ENCODE measurements at places on chromosomes 3 and 15. TPM values are rescaled to one million over a fixed set of nuclear protein-coding genes. Genes with fewer than 3 reads are reported as not detected.

- DNase-seq, result no peak
Observed at GRCh38 chr15:48622237-48622636, 23.3 kb downstream of the FBN1 start.

Gene ROPN1
- 0.41 TPM for total RNA-seq

- DNase-seq, result no peak
Observed at GRCh38 chr3:113287111-113287802, 75.9 kb downstream of the BOC start.

Gene SPINT1
- 324 TPM for total RNA-seq

GRCh38 chr3:151047636-151048035 is 37.8 kb upstream of the MED12L start:
- no peak for DNase-seq

GRCh38 chr3:56688191-56688590 is 5.1 kb upstream of the TASOR start:
- no peak for DNase-seq

- no peak for DNase-seq
Observed at GRCh38 chr3:194588236-194588635, 45.0 kb downstream of the TMEM44 start.

Gene CD96
- total RNA-seq, result 5.4 TPM

GRCh38 chr15:79943820-79944219 is 27.2 kb downstream of the BCL2A1 start:
- DNase-seq, result no peak

DNA sequence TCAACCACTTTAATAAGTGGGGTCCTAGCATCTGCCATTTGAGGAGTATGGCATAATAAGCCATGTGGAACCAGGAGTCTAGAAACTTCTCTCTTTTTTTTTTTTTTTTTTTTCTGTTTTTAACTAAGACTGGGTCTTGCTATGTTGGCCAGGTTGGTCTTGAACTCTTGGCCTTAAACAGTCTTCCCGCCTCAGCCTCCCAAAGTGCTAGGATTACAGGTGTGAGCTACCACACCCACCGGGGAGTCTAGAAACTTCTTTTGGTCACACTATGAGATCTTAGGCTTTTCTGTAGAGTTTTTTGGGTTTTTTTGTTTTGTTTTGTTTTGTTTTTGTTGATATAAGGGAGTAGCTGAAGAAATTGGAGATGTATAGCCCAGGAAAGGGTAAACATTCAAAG is 52.9 kb downstream of the ZBTB38 start:
- DNase-seq, result no peak

Gene AADACL2
- total RNA-seq, result not detected

DNA sequence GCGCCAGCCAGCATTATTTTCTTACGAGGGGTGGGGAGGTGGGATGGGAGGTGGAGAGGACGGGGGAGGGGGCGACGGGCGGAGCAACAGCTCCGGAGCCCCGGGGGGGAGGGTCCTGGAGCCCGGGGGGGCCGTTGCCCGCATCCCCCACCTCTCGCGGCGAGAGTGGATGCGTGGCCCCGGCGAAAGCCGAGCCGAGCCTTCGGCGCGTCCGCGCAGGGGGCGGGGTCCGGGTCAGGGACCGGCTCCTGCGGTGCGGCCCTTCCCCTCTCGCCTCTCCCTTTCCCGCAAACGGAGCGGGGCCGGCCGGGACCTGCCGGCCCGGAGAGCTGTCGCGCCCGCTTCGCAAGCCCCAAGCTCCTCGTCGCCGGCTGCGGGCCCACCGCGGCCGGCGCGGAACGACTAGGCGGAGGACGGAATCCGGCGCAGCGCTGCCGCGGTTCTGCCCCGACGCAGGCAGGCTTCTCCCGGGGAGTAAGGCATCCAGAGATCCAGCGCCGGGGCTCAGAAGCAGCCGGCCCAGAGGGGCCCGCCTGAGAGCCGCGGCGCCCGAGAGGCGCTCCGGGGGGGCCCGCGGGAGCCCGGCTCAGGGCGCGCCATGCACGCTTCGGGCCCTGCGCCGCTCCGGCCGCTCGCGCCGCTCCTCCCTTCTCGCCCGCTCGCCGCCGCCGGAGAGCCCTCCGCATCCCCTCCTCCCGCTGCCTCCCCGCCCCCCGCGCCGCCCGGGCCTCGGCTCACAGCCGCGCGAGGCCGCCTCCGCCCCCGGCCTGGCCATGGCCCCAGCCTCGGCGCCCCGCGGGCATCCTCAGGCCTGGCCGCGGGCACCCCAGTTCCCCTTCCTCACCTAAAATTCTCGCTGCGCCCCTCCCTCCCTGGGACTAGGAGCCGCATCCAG is 459 bp upstream of the ADCY5 start:
- no peak for DNase-seq

Gene MKRN3
- total RNA-seq, result 0.61 TPM

Gene MEGF11
- 0.12 TPM for total RNA-seq

GRCh38 chr3:53956586-53956985 is 64.9 kb upstream of the SELENOK start:
- DNase-seq, result no peak

Gene BLM
- total RNA-seq, result 4.1 TPM

DNA sequence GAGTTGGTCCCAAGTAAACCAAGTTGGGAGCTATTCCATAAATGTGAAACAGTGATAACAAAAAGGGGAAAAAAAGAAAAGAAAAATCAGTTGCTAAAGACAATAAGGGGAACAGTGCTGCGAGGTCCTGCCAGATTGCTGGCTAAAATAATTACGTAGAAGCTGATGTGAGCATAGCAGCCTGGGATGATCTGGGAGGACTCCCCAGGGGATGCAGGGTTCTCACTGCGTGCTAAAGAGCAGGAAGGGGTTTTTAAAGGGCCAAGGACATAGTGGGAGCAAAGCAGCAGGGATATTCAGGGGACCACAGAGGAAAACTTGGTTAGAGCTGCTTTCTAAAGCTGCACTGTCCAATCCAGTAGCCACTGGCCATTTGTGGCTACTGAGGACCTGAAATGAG is 133.0 kb upstream of the UMPS start:
- no peak for DNase-seq

DNA sequence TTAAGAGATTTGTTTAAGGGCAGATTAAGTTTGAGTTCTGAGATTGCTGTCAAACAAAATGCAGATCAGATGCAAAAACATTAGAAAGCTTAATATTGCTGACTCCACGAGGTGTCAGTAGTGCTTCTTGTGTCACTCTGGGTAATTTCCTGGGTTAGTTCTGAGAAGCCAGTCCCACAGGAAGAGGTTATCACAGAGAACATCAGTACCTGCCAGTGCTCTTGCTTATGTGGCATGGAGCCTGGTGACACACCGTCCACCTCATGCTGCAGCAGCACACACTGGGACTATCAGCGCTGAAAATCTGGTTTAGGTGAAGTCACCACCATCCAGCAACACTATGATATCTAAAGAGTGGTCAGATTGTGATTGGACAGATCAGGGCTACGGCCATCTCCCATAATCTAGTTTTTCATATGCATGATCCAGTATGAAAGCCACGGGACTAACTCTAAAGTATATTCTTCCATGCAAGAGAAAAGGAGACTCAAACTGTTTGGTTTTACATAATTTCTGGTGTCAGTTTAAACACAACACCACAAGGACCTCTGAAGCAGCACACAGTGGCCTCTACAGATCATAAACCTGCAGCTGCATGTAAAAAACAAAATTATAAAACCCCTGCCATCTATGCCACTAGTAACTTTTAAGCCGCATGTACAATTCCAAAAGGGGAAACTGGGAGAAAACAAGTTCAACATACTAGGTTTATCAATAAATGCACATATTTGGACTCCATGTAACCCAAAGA is 36.1 kb upstream of the MYO5C start:
- DNase-seq, result no peak

Data from mucosa of descending colon (tissue), 3 donors.